NCI-H524 treated with DMSO at 0.1 percent for 48 hours (cell line): ENCODE measurements at places on chromosomes 12 and 14.

- DNase-seq, result no peak
Measured at GRCh38 chr14:70832561-70833305, 23.4 kb upstream of the MAP3K9 start.

DNA sequence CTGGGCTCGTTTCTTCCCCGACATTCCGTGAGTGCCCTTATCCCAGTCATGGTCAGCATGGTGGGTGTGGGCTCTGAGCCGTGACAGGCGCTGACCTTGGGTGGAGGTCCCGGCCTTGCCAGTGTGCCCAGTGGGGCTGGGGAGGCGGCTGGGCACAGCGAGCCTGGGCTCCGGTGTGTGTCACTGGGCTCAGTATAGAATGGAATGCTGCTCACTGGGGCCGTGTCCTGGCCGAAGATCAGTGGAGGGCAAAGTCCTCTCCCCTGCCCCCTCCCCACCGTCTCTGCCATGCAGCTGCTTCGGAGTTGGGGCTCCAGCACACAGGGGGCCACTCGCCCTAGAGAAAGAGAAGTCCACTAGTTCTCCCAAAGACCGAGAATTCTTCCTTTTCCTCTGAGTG is 164.4 kb downstream of the TSPAN9 start:
- no peak for DNase-seq

- no peak for DNase-seq
Measured at GRCh38 chr12:58487678-58488161, 432.6 kb downstream of the LRIG3 start.

GRCh38 chr12:22684140-22685118 is 59.5 kb downstream of the ETNK1 start:
- DNase-seq, result no peak

DNA sequence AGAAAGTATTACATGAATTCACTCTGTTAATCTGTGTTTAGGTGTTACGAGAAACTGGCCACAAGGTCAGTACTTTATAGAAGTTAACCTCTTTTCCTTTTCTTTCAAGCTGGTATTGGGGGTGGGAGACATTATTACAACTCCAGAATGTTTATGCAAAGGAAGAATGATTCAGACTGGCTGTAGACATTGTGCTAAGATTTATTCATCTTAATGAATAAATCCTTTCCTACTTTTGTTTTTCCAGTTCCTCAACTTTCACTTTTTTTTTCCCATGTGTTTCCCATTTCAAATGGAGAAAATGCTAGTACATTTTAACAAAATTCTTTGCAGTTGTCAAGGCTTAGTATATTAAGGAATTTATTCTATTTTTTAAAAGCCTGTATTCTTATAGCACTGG is 1.3 kb downstream of the OTOGL start:
- DNase-seq, result no peak

DNA sequence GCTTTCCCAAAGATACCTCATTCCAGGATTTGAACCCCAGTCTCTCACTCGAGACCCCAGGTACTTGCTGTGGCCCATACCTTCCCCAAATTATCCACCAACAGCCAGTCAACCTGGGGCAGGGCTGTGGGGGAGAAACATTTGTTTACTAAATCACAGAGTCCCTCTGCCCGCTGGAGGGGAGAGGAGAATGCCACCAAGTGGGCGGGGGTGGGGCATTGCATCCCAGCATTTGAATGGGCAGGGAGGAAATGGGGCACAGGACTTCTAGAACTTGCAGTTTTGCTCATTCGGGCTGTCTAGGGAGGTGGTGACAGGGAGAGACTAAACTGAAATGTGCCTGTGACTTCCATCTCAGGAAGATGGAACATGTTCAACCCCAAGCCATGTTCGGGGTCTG is 10.9 kb upstream of the SERPINA9 start:
- DNase-seq, result no peak

DNA sequence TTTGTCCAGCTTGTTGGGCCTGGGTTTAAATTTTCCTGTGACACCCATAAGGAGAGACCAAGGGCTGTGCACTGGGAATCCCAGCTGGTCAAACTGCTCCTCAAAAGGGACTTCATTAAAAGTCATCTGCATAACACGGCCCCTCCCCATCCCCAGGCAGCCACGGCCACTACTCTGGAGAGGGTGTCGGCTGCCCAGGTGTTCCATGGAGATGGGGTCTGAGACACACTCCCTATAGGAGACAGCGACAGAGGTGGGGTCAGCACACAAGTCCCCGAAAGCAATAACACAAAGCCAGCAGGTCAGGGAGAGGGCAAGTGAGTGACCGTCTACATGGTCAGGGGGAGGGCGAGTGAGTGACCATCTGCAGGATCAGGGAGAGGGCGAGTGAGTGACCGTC is 75.6 kb upstream of the BCL11B start:
- no peak for DNase-seq

GRCh38 chr12:125610971-125611370 is 545.7 kb downstream of the AACS start:
- DNase-seq, result no peak

GRCh38 chr14:59529189-59529588 is 44.9 kb downstream of the JKAMP start:
- peak; percentile 64 for DNase-seq

GRCh38 chr14:103198131-103199105 is 75.2 kb downstream of the TNFAIP2 start:
- no peak for DNase-seq

DNA sequence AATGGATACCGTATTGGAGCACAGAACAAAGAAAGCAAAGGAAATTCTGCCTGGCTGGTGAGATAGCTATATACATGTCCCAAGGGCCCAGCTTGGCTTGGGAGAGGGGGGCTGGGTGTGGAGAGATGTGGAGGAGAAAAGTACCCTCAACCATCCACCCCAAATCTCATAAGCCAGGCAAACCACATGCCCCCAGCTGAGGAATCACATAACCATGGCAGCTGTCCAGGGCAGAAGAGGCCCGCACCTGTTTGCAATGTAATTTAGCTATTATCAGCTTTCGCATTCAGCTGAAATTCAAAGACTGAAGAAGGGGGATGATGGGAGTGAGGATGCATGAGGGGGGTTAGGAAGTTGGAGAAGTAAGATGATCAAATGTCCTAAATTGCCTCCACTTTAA is 196.1 kb downstream of the TBX5 start:
- DNase-seq, result no peak

- no peak for DNase-seq
Measured at GRCh38 chr14:21880918-21881317, 207.3 kb upstream of the OR4E1 start.

DNA sequence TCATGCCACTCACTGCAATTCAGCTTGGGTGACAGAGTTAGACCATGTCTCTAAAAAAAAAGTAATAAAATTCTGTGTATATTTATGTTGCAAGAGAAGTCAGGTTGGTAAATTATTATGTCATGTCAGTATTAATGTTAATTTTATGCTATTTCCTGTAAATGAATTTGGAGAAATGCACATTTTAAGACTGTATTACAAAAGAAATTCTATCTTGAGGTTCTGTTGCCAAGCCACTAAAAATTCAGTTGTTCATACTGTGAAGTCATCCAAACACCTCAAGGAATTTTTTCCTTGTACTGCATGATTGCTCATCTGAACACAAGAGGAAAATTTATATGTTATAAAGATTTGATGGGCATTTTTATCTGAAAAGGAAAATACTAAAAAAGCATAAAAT is 23.3 kb upstream of the HMGA2 start:
- DNase-seq, result no peak

DNA sequence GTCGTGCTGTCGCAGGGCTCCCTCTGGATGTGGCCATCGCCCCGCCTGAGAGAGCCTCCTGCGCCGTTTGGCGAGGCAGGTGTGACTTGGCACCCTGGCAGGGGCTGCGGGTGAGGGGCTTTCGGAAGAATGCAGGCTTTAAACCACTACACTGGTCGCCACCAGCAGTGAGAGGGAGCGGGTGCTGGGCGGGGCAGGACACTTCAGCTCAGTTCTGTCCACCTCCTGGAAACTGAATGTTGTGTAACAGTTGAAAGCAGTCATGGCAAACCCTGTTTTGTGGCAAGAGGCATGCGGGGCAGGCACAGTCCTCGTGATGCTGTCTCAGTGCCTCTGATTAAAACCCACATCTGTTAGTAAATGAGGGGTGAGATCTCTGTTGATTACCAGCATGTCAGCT is 55.9 kb downstream of the AACS start:
- DNase-seq, result no peak

DNA sequence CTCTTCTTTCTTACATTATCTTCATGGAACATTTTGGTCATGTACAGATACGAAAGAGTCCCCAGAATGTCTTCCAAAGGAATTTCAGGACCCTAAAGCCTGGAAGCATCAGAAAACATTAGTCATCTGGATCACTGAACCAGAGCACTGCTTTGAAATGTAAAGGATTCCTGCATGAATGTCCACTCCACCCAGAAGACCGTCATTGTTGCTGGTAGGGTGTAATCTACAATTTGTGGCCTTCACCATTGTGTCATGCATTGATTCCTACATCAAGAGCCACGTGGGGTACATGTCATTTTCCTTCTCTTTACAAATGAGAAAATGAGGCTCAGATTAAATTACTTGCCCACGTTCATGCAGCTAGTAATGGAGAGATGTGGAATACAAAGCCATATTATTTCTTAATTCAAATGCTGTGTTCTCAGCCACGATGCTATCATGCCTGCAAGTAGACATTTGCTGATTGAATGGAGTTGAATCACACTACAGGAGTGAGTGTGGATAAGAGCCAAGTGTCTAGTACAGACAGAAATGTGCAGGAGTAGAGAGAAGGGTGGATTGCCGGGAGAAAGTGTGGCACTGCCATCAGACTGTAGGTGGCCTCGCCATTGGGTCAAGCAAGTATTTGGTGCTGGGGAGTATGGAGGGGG is 231.2 kb downstream of the C12orf75 start:
- no peak for DNase-seq

GRCh38 chr12:3045989-3046388 is 31.2 kb upstream of the TSPAN9 start:
- no peak for DNase-seq

DNA sequence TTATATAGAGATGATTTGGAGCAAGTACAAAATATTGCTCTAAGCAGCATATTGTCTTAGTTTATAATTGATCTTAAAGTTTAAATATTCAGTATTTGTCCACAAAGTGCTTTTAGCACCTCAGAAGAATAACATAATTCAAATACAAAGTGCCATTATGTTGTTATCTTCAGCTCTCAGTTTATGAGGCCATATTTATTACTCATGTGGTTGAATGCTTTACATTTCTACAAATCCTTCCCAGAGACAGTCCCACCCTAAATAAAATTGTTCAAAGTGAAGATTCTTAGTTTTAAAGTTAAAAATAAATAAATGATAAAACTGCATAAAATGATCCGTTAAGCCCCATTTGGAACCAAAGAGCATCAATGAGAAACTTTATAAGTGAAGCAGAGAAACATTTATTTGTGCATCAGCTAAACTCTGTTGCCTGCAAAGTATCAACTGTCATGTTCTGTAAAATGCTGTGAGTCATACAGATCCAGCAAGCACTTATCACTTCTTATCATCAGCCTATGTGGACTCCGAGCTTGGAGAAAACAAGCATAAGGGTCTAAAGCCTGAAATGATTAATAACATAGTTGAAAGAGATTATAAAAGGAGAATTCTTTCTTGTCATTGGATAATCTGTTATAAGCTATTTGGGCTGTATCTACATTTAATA is 218.9 kb downstream of the ADAMTS20 start:
- DNase-seq, result no peak

DNA sequence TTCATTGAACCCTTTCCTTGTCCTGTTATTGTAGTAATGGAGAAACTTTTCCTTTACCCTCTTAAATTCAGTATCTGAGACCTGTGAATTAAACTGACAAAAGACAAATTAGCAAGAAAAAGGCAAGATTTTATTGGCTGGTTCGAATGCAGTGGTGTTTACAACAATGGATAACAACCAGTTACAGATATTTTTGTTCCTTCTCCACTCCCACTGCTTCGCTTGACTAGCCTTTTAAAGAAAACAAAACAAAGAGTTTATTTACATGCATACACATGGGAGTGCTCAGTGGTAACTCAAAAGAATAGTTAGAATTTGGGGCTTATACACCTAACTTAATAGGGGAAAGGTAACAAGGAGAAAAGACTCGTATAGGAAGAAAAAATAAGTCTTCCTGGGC is 37.0 kb upstream of the HECTD1 start:
- no peak for DNase-seq

- no peak for DNase-seq
Measured at GRCh38 chr12:117587631-117588287, 226.3 kb upstream of the NOS1 start.

DNA sequence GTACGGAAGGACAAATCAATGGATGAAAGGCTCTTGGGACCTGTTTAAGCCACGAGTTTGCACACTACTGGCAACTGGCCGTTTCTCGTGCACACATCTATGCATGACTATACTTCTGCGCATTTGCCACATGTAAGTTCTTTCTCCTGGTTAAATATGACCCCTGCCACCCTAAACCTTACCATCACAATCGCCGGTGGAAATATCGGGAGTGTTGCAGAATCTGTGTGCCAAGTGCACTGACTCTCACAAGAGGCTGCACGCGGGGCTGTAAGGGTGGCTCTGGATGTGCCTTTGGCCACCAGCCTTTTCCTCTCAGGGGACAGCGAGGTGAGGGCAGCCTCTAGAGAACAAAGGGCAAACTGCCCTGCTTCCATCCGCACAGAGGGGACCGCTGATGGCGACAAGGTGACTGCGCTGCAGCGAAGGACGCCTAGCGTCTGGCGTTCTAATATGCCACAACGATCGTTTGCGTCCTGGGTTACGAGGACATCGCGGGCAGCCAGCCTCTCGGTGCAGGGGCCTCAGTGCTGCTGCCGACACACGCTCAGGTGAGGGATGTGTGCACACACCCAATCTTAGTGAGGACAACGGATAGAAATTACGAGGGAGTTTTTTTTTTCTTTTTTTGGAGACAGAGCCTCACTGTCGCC is 232.2 kb downstream of the PCNX1 start:
- no peak for DNase-seq

DNA sequence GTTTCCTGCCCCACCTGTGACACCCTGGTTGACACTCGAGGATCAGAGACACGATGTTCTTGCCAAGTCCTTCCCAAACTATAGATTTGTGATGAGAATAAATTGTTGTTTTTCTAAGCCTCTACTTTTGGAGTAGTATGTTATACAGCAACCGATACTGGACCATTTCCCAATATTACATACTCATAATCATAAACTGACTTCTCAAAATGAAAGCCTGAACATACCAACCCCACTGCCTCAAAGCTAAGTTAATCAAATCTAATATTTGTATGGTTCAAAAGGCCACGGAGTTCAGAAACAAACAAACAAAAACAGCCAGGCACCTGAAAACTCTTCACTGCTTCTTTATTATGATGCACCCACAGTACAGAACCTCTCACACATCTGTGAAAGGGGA is 52.3 kb upstream of the GPHB5 start:
- DNase-seq, result no peak

GRCh38 chr12:100044266-100044665 is 59.5 kb upstream of the ANKS1B start:
- no peak for DNase-seq

GRCh38 chr14:20836668-20837338 is 34.2 kb upstream of the RNASE1 start:
- DNase-seq, result no peak

- DNase-seq, result no peak
Measured at GRCh38 chr14:39841088-39841487, 408.9 kb upstream of the FBXO33 start.
